Stimulated activated CD4-positive, alpha-beta T cell treated with anti-CD3 and anti-CD28 coated beads, TNF-alpha, amount 100 ng/mL, for 24 hours (primary cell): ENCODE measurements at places on chromosomes 13 and 19.
A peak's percentile ranks its signal among the peaks of the same experiment; 100 is the strongest.

GRCh38 chr19:29145756-29146155 is 67.2 kb downstream of the UQCRFS1 start:
- DNase-seq = no peak

- DNase-seq = no peak
These were observed 548.2 kb downstream of the GPC5 start for GRCh38 chr13:91946498-91947070.

DNA sequence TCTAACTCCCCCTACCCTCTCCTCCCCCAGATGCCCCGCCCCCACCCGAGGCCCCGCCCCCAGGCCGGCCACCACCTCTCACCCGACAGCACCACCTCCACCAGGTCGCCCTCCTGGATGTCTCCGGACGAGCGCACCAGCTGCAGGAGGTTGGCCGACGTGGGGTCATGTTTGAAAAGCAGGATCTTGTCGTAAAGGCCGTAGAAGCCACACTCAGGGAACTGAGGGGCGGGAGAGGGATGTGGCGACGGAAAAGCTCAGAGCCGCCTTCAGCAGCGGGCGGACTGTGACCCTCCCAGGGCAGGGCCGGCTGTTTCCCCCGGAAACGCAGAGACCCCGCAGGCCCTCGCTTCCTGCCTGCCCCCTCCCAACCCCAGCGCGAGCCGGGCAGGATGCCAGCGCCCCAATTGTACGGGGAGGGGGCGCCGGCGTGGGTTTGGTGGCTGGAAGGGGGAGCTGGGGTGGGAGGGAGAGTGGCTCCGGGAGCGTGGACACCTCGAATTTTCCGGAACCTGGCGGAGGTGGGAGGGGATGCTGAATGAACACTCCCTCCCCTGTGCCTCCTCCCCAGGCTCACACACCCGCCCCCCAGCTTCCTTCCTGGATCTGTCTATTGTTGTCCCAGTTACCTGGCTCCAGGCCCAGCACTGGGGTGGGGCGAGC is 3.0 kb downstream of the PRKD2 start:
- DNase-seq = peak; percentile 51

DNA sequence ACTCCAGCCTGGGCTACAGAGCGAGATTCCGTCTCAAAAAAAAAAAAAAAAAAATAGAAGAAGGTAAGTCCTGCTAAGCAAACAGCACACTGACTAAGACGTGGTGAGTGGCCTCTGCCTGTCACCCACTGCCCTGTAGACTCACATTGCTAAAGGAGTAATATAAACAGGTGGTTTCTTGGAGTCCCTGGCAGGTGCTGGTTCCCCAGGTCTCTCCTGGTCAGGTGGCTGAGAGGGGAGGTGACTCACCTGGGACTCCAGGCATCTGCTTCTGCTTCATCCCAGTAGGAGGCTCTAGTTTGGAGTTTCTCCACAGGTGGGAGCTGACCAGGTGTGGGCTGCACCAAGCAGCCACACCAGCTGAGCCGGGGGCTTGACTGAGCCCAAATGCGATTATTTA is at the start of gene OR10H1:
TSS of gene OR10H1 (minus strand) at position 359 of the 400 bp plus-strand sequence. CDS start 7,627 bp downstream, outside the sequence.
- DNase-seq = no peak

DNA sequence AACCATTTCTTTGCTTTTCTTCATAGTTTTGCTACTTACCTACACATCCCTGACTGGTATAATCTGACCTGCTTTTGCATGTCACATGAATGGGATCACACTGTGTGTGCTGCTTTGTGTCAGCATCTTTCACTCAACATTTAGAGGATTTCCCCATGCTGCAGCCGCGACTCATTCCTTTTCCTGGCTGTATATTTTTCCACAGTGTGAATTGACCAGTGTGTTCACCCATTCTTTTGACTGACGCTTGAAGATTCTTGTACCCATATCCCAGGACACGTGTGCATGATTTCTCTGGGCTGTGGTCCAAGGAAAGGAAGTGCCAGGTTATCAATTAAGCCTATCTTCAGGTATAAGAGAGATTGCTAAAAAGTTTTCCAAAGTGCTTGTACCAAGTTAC is 118.4 kb downstream of the DPF1 start:
- no peak for DNase-seq

- peak; percentile 77 for DNase-seq
These were observed at the start of gene ZNF793 for GRCh38 chr19:37506387-37507166. TSS of gene ZNF793 (plus strand) at chr19:37506939. CDS start at chr19:37523440, 16,501 bp downstream.

DNA sequence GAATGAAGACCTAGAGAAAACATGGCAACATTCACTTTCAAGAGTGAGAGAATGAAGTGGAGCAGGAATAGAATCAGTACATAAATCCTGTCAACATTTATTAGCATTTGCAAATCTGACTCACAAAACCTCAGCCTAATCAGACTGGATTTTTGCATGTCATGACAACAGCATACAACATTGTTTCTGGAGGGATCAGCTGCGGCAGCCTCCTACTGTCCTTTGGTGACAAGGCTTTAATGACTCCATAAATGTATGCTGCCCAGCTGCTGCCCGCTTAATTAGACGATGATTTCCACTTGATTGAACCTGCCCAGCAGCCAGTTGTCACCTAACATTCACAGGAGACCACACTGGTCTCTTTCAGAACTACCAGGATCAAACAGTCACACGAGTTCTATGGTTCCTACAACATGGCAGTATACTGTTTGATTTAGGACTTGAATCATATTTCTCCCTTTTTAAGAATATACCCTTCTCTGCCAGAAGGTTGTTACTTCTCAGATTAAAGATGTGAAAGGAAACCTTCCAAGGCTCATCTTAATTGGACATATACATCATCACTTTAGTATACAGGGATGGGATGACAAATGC is 9.3 kb downstream of the EBPL start:
- no peak for DNase-seq

DNA sequence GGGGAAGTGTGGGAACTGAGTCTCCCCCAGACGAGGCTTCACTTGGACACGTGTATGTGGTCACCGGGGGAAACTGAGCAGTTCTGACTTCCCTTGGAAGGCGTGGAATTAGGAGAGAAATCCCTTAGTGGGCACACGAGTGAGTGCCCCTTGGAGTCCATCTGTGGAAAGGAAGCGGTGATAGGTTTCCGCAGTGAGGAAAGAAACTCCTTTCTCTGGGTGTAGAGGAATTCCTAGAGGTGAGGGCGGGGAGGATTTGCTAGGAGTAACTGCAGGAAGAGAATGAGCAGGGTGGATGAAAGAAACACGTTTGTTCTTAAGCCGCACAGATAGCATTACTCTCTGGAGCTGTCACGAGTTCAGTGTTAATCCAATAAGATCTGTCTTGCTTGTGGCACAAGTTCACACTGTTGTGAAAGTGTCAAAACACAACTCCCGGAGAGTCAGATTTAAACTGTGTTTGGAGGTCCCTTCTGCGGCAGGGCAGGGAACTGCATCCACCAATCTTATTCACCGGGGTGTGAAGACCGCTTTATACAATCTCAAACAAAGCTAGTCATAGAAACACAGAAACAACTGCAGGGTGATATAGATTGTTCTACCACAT is 1.2 kb downstream of the KL start:
- DNase-seq = peak; percentile 35

GRCh38 chr19:5166262-5166661 is 174.3 kb downstream of the PTPRS start:
- DNase-seq = no peak

- DNase-seq = no peak
These were observed 1.0 kb downstream of the MBOAT7 start for GRCh38 chr19:54188215-54188871.

- DNase-seq = no peak
These were observed 12.0 kb downstream of the B3GNT3 start for GRCh38 chr19:17806945-17807344.

DNA sequence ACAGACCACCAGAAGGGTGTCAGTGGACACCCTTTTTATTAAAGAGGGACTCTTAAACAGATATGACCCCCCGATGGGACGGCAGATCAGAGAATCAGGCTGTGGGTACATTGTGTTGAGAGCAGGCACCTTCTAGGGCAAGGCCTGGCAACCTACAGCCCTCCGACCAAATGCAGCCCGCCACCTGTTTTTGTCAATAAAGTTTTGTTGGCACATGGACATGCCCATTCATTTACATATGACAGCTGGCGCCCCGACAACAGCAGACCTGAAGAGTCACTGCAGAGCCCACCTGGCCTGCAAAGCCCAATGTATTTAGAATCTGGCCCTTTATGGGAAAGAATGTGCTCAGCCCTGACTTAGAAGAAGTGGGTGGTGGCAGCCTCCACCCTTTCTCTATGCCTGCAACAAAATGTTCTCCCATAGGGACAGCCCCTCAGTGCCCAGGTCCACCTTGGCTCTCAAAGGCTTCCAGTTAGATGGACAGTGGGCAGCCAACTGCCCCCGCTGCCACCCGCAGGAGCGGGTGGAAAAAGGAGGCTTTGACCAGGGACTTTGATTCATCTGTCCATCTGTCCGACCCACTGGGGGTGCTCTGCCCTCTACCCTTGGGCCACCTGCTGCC is 184.9 kb downstream of the PTPRS start:
- DNase-seq = no peak
